NK-92 treated with Interleukin-12 subunit alpha and Interleukin-12 subunit beta, amount 100 ng/mL, for 24 hours (cell line): ENCODE measurements at places on chromosomes 6 and 20.

- no peak for DNase-seq
Measured at GRCh38 chr6:149867876-149868640, 3.9 kb upstream of the LRP11 start.

DNA sequence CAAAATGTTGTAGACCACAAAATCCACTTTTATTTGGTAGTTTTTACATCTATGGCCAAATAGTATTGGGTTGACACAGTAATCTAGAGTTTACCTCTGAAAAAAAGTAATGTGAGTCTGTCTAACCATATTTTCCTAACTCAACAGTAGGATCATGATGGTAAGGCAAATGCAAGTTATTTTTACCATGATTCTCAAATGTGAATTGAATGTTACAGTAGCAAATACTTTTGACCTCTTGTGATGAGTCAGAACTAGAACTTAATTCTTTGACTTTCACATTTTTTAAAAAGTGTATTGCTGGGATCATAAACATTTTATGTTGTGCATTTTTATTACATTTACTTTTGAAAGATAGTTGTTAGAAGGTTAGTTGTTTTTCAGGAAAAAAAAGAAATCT lies 22.0 kb downstream of the RNF146 start:
- no peak for DNase-seq

DNA sequence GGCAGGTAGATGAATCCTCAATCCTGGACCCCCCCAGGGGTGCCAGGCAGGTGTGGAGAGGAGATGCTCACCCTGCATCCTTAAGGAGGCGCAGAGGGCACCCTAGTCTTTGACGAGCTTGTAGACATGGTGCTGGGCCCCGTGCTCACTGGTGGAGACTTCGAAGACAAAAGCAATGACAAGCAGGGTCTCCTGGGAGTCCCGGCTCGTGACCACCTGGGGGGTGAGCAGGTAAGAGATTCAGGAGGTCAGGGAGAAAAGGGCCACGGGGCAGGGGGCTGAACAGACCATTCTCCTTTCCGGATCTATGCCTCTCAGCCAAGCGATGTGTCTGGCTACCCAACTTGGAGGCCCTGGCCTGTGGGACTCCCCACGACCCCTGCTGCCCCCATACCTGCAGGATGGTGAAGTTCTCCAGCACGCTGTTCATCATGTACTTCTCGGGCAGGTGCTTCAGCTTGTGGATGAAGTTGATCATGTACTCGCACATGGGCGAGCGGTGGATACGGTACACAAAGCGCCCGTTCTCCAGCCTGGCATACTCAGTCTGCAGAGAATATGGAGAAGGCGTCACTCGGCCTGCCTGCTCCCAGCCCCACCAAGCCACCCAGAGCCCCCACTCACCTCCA lies 6.9 kb downstream of the RPL10A start:
- DNase-seq = no peak

DNA sequence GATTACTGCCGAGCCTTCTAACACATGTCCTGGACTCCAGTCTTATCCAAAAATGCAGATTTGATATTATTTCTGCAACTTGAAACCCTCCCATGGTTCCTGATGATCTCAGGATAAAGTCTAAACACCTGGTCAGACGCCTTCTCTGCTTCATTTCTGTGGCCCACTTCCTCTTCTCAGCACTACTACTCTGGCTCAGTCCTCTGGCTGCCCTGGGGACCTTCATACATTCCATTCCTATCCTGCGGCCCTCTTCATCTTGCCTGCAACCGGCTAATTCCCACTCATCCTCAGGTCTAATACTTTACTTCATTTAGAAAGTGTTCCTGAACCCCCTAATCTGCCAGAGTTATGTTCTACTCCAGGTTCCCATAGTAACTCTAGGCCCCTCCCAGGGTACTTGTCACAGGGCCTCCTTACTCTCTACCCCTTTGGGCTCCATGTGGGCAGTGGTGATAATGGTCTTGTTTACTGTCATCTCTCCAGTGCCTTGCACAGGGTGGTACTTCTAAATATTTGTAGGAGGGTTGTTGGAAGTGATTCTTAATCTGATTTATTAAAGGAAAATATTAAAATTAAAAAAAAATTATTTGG lies 18.9 kb downstream of the MAN1A1 start:
- no peak for DNase-seq

DNA sequence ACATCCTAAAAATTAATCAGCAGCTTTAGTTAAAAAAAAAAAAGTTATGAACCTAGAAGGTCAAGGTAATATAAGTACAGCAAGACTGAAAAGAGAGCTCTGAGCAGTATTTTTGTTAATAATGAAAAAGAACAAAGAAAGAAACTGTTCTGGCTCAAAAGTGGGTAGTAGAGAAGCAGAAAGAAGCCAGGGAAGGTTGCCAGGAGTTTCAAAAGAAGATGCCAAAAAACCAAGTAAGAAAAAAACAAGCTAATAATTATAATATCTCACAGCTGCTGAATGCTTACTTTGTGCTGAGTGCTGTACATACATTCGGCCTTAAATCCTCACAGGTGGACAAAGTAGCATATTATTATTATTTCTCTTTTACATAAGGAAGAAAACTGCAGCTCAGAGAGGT lies 31.9 kb downstream of the NRSN1 start:
- no peak for DNase-seq

DNA sequence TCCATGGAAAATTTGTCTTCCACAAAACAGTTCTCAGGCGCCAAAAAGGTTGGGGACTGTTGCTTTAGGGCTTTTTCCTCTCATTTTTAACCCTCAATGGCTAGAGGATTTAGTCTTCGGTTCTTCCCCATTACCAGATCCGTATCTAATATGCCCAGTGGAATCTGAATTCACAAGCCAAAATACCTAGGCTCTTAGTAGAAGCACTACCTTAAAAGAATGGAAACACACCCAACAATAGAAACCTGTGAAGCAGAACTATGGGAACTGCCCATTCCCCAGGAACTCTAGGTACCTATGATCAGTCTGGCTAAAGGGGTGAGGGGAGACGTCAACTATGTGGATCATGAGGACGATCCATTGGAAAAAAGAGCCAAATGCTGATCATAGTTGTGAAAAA lies 3.1 kb downstream of the TREML4 start:
- DNase-seq = no peak

- no peak for DNase-seq
Measured at GRCh38 chr20:41180599-41181333, 43.4 kb downstream of the PLCG1 start.

- no peak for DNase-seq
Measured at GRCh38 chr20:63610581-63611435, 16.1 kb downstream of the GMEB2 start.

DNA sequence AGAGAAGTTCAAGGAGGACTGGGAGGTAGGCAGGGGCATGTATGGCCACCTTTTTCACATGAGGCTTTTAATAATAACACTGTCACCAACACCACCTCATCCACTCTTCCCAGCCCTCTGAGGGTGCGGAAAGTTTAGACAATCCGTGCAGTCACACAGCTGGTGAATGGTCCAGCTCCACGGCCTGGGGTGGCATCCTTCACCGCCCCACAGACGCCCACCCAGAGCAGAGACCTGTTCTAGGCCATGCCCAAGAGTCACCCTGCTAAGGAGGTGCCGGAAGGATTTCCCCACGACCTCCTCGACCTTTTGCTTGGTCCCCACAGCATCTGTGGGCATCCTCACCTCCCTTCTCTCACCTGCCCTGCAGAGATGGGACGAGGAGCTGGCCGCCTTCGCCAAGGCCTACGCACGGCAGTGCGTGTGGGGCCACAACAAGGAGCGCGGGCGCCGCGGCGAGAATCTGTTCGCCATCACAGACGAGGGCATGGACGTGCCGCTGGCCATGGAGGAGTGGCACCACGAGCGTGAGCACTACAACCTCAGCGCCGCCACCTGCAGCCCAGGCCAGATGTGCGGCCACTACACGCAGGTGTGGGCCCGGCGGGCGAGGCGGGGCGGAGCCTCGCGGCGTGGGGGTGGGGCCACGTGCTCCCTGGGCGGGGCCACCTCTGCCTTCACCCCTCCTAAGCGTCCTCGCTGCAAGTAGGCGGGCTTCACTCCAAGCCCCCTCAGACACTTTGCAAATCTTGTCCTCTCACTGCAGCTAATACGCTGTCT lies 4.4 kb downstream of the PI16 start:
- DNase-seq = no peak

DNA sequence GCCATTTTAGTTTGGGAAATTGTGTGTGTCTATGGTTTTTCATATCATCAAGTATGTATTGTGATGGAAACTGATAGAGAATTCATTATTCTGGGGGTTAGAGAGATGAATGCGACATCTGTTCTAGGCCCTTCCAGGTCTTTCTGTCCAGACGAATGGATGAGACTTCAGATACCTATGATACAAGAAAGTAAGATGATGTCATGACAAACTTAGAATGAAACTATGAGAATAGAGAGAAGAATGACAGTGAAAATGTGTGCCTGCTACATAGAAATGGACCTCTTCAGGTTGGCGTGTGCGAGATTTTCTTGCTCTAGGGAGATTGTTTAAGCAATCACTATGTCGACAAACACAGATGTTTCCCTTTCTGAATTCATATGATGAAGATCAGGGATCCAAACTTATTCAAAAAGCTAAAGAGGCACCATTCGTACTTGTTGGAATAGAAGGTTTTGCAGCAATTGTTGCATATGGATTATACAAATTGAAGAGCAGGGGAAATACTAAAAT lies 76.1 kb downstream of the SCAND1 start:
- no peak for DNase-seq

DNA sequence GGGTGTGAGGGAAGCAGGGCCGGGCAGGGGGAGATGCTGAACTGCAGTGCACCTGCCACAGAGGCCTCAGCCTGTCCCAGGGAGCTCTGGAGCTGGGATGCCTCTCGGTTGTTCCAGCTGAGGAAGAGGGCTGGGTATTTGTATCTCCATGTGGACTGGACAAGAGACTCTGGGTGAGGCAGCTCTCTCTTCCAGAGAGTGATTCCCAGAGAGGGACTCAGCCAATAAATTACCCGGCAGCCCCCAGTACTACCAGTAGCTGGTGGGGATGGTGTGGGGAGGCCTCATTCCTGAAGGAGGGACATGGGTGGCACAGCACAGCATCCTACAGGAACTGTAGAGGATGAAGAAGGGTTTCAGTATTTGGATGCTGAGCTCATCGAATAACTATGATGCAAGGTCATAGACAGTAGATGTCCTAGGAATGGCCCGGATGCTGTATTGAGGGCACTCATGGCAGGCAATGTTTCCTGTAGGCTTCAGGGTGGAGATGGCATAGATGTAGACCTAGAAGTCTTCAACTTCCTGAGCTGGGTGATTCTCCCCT lies 1.4 kb downstream of the FGD2 start:
- no peak for DNase-seq

- no peak for DNase-seq
Measured at GRCh38 chr6:77026341-77026740, 436.9 kb downstream of the HTR1B start.

- no peak for DNase-seq
Measured at GRCh38 chr20:17827759-17828559, 128.2 kb downstream of the BANF2 start.

DNA sequence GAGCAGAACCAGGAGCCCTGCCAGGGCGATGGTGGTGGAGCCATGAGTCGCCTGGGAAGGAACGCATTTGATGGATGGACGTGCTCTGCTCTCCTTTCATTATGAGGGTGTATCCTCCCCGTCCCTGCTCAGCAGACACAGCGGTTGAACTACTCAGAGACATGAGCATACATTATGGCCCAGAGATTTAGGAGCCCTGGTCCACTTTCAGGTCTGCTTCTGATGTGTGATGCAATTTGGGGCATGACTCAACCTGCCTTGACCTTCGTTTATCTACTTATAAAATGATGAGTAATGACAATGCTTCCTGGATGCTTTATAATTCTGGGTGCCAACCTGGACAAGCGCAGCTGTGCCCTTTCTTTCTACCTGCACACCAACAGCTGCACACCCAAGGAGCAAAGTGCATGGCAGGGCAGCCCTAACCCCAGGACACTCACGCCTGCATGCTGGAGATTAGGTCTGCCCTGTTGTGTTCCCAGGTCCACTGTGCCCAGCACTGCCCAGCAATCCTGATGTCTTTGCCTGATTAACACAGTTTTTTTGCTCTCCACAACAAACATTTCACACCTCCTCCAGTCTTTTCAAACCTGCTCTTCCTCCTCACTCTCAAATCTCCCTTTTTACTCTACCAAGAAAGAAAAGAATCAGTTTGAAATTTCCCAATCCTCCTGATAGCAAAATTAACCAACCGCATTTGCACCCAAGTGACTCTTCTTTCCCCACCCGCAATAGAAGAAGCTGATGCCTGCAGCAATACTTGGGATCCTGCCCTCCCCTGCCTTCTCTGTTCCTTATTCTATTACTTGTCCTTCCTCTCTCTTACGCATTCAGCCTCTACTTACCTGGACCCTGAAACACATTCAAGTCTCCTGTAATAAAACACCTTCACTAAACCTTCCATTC lies 81.2 kb downstream of the EZR start:
- DNase-seq = no peak

DNA sequence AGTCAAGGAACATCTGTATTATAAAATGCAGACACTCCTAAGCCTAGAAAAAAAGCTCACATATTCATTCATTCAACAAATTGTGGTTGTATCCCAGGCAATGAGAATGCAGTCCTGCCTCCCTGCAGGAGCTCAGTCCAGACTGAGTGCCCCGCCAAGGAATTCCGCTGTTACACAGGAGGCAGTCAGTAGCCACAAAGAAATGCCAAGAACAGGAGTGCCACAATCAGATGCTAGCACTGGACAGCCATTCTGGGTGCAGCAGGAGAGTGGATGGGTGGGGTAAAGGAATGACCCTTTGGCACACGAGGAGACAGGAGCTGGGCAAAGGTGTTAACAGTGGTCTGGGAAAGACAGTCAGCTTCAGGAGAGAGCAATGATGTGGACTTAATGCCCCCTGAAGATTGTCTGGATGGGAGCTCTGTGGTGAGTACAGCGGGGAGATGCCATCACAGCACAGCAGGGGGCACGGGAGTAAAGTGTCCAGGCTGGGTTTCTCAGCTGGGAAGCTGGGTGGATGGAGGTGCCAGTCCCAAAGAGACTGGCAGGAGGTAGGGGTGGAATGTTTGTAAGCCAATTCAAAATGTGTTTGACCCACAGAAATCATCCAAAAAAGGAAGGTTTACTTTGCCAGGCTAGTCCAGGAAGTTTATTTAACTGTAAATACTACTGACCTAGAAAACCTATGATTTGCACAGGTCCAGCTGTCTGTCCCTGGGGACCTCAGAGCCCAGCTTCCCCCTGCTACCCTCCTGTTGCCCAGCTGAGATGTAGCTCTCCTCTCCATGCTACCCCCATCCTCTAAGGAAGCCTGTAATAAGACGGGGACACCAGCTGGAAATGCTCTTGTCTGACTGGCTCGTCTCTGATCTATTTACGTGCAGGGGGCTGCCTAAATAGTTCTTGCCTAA lies 84.1 kb downstream of the SLC23A2 start:
- no peak for DNase-seq

- no peak for DNase-seq
Measured at GRCh38 chr6:34671367-34671766, 25.2 kb downstream of the ILRUN start.

DNA sequence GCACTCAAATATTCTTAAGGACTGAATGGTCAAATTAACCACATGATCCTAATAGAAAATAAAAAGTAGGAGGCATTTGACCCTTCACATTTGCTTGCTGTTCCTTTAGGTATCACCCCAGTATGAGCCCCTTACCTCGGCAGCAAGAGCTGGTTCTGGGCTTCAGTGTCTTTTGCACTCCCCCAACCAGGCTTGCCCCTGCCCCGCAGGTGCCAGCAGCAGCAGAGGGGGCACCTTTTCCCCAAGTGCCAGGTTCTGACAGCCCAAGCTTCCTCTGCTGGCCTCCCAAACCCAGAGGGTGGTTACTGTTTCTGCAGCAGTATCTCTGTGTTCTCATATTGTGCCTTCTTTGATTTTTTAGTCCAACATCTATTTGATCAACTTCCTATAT lies 23.2 kb downstream of the UBE2V1 start:
- DNase-seq = no peak
